ENCODE measurements at places on chromosomes 3 and 15.

GRCh38 chr3:49005998-49006397 is 1.2 kb upstream of the WDR6 start:
- DNase-seq = no peak

GRCh38 chr3:14857506-14857905 is 38.7 kb downstream of the FGD5 start:
- DNase-seq = no peak

DNA sequence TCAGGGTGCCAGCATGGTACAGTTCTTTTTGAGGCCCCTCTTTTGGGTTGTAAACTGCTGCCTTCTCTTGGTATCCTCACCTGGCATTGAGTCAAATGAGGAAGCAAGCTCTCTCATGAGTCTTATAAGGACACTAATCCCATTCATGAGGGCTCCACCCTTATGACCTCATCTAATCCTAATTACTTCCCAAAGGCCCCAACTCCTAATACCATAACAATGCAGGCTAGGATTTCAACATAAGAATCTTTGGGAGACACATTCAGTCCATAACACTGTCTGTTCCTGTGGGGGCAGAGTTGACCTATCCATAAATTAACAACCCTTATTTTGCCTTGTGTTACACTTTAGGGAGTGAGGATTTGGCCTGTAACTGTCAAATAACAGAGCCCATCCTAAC is 278.3 kb downstream of the LRTM1 start:
- DNase-seq = no peak

DNA sequence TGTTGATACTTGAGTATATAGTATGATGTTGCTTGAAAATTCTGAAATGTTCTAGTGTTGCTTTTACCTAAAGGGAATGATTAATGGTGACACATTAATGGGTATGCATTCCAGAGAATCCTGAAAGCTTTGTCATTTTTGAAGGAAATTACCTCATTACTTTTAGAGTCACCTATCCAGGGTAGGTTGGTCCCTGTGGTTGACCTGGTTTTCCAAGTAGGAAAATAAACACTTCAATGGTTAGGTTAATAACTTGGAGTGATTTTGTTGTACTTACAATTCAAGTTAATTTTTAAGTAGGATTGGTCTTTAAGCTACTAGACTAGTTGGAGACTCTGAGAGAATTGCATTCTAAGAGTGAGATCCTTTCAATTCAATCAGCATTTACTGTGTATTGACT is 31.0 kb downstream of the MITF start:
- DNase-seq = peak; percentile 20

- DNase-seq = no peak
Measured at GRCh38 chr15:84752195-84752594, 3.8 kb downstream of the ZNF592 start.

- no peak for DNase-seq
Measured at GRCh38 chr3:175852560-175852959, 993.4 kb downstream of the NAALADL2 start.

DNA sequence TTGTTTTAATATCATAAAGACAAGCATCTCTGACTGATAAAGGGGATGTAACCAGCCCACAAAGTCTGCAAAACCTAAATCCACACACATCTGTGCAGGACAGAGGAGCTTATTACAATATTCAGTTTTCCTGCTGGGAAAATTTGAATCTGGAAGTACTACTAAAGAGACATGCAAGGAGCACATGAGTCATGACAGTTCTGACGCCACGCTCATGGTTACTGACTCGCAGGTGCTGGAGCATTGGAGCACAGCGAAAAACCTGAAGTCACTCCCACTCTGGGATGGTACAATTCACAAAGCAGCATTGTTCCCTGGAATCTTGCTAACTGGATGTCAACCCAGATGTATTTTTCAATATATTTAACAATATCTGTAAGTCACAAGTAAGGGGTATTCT is 7.6 kb upstream of the ISL2 start:
- no peak for DNase-seq

DNA sequence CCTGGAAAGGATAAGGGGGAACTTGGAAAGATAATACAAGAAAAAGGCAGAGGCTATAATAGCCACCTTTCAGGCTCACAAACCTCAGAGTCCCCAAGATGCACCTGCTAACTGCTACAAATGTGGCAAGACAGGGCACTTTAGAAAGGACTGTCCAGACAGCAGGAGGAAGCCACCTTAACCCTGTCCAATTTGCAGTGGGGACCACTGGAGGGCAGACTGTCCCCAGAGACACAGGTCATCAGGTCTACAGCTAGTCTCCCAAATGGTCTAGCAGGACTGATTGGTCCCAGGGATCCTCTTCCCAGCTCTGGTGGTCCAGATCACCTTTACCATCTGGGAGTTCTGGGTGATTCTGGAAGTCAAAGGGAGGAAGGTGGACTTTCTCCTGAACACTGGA is 882.5 kb upstream of the GBE1 start:
- no peak for DNase-seq

DNA sequence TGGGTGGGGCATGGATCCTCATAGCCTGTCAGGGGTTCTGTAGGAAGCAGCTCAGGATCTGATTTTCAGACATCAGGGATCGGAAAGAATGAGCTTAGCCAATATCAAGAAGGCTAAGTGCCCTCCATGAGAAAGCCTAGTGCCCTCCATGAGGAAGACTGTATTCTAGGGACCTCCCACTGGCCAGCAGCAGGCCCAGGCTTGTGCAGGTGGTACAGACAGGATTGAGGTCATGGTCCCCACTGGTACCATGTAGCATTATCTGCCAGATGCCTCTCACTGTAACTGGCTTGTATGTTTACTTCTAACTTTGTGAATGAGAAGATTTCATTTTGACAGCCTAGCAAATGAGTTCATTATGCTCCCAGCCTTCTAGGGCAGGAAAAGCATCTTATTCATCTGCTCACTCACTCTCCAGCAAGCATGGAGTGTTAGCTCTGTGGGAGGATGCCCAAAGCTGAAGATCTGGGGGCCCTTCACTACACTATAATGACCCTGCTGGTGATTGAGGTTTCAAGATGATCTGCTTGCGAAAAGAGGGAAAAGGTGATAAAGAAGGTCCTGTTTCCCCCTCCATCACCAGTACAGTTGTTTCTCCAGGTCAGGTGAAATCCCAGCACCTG is 7.5 kb downstream of the EPHB1 start:
- no peak for DNase-seq

DNA sequence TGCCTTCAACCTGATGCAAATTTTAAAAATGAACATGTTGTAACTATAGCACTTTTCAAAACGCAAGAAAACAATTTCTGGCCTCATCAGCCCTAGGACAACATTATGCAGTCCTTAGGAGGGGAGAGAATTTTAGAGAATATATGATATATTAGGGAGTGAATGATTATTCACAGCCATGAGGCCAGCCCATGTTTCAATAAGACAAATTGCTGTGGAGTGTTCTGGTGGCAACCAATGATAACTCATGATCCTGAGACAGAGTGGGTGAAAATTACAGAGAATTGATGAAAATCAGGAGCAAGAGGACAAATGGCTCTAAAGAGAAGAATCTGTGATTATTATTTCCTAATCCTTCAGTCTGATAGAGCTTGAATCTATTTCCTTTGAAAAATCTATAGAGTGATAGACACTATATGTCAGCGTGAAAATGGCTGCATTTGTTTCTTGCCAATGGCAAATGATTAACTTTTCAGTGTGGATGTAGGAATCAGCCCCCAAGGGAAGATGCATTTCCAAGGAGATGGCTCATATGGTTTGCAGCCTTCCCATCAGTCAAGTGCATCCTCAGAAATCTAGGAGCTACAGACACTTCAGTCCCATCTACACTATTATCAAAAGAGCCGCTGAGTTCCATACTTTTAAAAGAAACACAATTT is 761.0 kb upstream of the ARRDC4 start:
- DNase-seq = no peak
